ENCODE measurements at places on chromosomes 12 and 14.

- no peak for DNase-seq
These were observed 159.9 kb upstream of the SRRM4 start for GRCh38 chr12:118821386-118821925.

DNA sequence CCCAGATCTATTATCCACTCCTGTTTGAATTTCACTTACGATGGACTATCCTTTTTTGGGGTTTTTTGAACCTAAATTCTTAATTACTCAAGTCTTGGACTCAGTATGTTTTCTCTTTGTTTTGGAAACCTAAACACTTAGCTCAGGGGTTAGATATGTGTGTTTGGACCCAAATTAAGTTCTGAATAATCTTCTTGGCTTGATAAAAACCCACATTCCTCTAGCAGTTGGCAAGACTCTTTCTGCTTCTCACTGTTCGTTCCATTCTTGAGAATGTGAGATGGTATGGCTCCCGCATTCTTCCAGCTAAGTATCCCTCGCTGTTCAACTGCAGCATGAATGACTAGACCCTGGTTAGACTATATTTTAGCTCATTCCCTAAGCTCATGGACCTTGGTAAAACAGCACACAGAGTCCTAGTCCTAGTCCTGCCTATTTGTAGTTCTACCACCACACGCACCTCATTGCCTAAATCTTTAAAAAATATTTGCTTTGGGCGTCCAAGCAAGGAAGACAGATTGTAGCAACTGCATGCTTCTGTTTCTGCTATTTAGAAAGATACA is 860.0 kb downstream of the RPS29 start:
- no peak for DNase-seq

DNA sequence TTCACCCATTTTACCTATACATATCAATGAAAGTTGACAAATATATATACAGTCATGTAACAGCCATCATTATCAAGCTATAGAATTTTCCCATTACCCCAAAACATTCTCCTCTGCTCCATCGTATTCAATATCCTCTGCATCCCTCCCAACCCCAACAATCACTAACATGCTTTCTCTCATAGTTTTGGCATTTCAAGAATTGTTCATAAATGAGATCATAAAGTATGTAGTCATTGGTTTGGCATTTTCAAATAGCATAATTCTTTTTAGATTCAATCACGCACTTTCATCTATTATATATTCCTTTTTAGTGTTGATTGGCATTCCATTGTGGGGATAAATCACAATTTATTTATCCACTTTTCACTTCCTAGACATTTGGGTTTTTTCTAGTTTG is 866.0 kb upstream of the TMEM132C start:
- no peak for DNase-seq

- DNase-seq, result no peak
These were observed 387.7 kb downstream of the TMTC2 start for GRCh38 chr12:83074358-83074894.

DNA sequence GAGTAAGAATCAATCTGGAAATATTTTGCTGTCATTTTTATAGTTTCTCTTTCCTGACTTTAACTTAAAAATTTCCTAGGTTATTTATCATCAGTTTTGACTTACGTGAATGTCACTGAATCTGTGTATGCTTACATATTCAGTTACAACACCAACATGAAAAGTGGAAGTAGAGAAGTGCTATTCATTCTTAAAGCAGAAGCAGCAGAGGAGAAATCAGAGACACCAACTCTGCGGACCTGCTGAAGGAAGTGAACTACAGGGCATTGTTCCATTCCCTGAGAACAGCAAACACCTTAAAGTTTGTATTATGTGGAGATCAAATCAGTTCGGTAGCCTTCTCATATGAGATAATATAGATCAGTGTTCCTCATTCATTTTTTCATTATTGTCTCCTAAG is 34.1 kb downstream of the RAD51B start:
- no peak for DNase-seq

DNA sequence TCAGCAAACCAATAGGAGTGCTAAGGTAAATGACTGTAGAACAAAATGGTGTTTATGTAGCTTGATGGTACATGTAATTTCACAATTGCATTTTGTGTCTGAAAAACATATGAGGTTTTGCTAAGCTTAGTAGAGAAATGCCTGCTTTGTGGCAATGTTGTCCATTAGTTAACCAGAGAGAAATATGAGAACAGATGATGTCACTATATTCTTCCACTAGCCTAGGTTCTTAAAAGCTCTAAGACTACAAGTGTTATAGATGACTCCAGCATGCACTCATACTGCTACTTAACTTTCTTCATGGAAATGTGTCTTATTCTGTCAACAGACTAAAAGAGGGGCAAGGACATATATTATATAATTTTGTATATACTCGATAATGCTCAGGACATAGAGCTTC is 309.4 kb downstream of the APAF1 start:
- DNase-seq, result no peak

DNA sequence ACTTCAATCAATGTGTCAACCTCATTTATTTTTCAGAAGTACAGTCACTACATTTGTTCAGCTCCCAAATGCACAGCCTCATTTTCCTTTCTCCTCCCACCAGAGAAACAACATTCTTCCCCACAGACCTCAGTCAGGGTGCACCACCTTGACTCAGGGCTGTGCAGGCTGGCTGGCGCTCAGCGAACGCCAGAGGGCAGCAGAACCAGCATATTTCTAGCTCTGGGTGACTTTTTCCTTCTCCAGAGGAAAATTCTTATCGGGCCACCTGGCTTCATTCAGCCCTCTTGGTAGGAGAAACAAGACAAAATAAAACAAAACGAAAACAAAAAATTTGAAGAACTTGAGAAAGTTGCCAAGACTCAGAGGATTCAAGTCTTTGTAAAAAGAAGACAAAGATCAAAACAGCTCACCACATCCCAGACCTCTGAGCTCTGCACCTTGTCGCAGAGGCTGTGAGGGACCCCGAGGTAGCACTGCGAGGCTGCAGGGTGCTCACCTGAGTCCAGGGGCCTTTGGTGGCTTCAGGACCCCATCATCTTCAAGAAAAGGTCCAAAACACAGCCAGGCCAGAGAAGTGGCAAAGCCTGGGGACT is 33.7 kb downstream of the PAH start:
- DNase-seq, result peak; percentile 63

- DNase-seq, result peak; percentile 53
These were observed 590 bp downstream of the DDIT3 start for GRCh38 chr12:57519796-57520052.

- DNase-seq, result no peak
These were observed 9.4 kb upstream of the LRP1-AS start for GRCh38 chr12:57156701-57157403.

- no peak for DNase-seq
These were observed 60.5 kb downstream of the DDX51 start for GRCh38 chr12:132083614-132083940.

DNA sequence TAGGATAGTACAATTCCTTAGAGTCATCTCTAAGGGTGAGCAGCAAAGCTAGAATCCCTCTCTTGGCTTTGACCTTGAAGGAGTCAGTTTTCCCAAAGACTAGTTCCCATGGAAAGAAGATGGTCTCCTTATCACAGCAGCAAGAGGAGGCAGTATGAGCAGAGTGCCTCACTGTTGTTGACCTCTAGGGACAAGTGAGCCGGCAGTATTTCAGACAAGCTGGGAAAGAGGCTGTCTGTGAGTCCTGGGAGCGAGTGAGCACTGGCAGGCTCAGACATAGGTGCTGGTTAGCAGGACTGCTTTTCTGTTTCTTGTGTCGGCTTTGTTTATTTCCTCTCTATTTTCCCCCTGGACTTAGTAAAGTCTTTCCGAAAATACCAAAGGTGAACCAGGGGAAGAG is 60.7 kb downstream of the NTF3 start:
- DNase-seq, result no peak

- DNase-seq, result no peak
These were observed 349.7 kb upstream of the DIO2 start for GRCh38 chr14:80560800-80561657.

- DNase-seq, result no peak
These were observed 101.5 kb downstream of the HELB start for GRCh38 chr12:66403746-66404145.

- no peak for DNase-seq
These were observed 36.4 kb upstream of the GARIN6 start for GRCh38 chr12:99611117-99611516.

DNA sequence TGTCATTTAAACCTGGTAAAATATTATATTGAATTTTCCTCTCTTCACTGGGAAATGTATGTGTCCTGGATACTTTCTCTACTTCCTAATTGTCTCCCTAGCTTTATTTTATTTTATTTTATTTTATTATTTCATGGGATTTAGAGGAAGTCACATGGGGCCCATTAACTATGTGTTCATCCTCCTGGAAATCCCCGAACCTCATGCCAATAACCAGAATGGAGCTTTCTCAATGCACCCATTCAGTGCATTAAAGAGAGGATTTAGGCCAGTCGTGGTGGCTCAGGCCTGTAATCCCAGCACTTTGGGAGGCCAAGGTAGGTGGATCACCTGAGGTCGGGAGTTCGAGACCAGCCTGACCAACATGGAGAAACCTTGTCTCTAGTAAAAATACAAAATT is 1.3 kb upstream of the RPGRIP1 start:
- no peak for DNase-seq

- DNase-seq, result no peak
These were observed 476.9 kb upstream of the PRICKLE1 start for GRCh38 chr12:43066471-43066870.

DNA sequence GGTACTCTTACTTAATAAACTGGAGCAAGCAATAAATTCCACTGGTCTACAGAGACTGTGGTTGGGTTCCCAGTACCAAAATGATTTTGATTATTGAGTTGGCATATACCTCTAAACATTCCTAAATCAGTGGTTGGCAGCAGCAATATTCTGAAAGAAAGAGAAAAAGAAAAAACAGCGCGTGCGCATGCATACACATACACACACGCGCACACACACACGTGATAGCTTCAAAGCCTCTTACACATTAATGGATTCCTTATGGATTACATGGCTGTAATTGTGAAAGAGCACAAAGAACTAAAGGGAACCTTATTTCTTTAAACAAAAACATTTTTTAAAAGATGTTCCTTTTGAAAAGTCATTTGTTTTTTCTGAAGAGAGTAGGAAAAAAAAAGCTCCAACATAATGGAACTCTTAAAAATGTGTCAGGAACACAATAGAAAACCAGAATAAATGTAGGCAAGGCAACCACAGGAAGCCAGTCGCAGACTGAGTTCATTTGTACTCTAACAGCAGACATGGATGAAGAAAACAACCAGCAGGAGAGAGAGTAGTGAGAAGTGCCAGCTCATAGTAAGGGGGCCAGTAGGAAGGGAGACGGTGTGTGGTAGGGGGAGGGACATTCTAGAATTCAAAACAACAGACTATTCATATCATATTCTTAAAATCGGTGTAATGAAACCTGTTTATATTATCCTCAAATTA is 80.0 kb downstream of the DRAM1 start:
- DNase-seq, result no peak

GRCh38 chr12:50185301-50185895 is 18.2 kb upstream of the CERS5 start:
- DNase-seq, result no peak

DNA sequence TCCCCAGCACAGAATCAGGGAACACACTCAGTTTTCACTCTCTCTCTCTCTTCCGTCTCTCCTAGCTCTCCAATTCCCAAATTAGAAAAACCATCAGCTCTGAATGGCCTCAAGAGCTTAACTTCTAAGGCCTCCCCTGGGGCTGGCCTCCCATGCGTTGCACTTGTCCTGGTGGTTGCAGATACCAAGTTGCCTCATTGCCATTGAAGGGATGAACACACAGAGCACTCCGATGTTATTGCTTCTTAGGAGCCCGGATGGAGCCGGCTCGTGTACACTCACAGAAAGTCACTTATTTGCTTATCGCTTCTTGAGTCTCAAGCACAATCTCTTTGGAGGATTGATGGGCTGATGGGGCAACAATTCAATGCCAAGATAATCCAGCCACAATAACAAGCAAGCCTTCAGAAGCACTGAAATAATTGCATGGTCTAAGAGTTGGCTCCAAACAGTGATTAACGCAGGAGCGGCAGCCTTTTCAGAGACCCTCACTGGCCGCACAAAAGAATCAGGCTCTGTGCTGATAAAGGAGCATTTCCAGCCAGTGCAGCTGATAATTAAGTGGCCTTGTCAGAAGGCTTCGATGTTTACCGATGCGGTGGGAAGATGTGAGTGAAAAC is 175.8 kb upstream of the TMEM132C start:
- no peak for DNase-seq
